ENCODE measurements at places on chromosomes 11 and 22.

- DNase-seq: no peak
Observed at GRCh38 chr11:104649002-104649401, 249.3 kb downstream of the CASP12 start.

DNA sequence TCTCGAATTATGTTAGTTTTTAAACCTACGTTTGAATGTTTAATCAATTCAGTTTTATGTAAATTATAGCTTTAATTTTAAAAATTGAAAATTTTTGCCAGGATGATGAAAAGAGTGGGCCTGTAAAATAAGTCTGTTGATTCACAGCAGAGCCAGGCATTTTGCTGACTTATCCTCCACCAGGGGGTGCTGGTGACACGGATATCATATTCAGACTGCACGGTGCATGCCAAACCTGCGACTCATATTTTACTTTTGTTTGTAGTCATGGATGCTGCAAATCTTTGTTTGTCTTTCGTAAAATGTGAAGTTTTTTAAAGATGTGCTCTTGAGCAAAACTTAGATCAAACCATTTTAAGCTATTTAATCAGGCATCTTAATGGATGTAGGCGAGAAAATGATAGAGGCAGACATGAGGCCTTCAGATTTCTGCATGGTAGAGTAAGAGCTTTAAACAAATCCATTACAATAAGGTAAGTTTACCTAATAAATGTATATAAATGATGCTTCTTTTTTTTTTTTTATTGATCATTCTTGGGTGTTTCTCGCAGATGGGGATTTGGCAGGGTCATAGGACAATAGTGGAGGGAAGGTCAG, 3.6 kb upstream of the OR8B3 start:
- peak; percentile 67 for DNase-seq

GRCh38 chr11:617199-617911, 1.6 kb upstream of the IRF7 start:
- DNase-seq: no peak

GRCh38 chr11:29159552-29160465, 857.0 kb downstream of the KCNA4 start:
- DNase-seq: peak; percentile 45

DNA sequence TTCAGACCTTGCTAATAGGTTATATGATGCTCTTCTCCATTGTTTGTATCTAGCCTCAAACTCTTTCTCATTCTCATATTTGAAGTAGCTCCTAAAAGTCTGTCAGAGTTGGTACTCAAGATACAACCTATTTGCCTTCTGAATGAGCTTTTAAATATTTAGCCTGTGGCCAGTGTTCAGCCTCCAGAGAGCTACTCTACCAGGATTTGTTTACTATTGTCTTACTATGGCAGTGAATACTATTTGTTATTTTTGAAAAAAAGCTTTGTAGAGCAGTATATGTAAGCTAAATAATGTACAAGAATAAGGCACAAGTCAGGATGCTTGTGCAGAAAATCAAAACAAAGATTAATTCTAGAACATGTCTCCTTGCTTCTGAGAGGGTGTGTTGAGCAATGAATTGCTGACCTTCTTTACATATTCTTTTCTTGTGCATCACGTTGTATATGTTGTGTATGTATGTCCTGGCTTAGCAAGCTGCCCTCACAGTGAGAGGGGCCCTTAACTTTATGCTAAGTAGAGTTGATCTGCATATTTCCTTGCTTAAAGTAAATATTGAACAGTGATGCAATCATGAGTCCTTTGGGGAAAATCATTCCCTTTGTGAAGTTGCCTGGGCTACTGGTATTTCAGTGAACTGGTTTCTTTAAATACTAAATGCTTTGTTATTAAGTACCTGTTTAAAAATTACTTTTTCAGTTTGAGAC, 438.0 kb downstream of the LUZP2 start:
- DNase-seq: no peak

- no peak for DNase-seq
Observed at GRCh38 chr11:91396236-91397133, 828.1 kb upstream of the FAT3 start.

- DNase-seq: no peak
Observed at GRCh38 chr11:125579811-125580210, 10.5 kb downstream of the EI24 start.

All from NB4 (cell line).